NCI-H2081 (cell line): ENCODE measurements at places on chromosomes 4 and X.

GRCh38 chr4:114603497-114603896 lies 4.9 kb downstream of the UGT8 start:
- DNase-seq = peak; percentile 28

GRCh38 chr4:124433500-124433899 lies 279.0 kb downstream of the ANKRD50 start:
- DNase-seq = no peak

GRCh38 chrX:139759637-139760036 lies 51.7 kb upstream of the MCF2 start:
- no peak for DNase-seq

GRCh38 chr4:67204441-67204840 lies 340.9 kb downstream of the CENPC start:
- no peak for DNase-seq

- no peak for DNase-seq
Observed at GRCh38 chr4:3189459-3189858, 59.5 kb upstream of the MSANTD1 start.

- no peak for DNase-seq
Observed at GRCh38 chr4:56475917-56476316, 8.5 kb downstream of the SRP72 start.

DNA sequence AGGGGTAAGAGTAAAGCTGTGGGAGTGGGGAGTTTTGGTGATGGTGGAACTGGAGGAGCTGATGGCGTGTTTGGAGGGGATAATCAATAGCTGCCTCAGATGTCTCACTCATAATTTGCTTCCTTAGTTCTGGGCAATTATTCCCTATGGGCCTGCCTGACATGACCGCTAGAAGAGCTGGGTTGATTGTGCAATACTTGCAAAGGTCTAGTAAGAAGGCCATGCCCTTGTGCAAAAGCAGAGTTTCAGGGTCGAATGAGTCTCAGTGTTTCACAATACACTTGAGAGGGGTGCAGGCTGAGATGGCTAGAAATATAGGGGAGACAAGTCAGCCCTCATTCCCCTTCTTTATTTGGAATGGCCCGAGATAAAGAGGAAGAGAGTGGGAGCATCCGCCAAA lies 858.4 kb upstream of the POU3F4 start:
- DNase-seq = no peak

DNA sequence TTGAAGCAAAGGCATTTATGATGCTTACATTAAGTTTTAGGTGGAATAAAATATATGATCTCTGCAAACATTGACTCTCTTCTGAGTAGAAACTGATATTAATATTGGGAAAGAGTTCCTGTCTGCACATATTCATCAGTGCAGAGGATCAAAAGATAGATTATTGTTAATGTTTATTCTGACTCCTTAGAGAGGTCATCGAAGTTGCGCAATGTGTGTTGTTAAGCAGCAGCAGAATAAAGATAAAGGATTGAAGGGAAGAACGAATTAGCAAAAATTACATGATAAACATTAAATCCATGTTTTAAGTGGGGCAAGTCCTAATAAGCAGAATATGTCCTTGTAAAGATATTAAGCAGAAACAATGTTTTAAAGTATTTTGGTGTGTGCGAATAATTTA lies 72.6 kb upstream of the MBNL3 start:
- DNase-seq = no peak

GRCh38 chrX:70969635-70970481 lies 39.0 kb upstream of the SLC7A3 start:
- DNase-seq = no peak

GRCh38 chr4:86831262-86832130 lies 17.7 kb downstream of the SLC10A6 start:
- DNase-seq = no peak

DNA sequence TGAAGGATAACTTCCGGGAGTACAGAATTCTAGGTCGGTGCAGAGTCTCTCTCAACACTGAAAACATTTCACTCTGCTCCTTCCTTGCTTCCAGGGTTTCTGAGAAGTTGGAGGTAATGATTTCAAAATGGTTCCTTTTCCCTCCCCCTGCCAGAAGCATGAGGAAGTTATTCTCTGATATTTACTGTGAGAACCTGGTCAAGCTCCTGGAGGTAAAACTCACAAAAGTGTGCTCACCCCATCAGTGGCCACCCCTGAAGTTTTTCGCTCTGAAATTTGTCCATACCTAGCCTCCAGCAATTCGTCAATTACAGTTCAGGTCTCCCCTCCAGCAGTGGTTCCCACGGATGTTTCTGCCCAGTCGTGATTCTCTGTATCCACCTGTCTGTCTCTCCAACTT lies 16.2 kb upstream of the MECP2 start:
- no peak for DNase-seq

- no peak for DNase-seq
Observed at GRCh38 chr4:183447646-183448045, 3.2 kb downstream of the CDKN2AIP start.

DNA sequence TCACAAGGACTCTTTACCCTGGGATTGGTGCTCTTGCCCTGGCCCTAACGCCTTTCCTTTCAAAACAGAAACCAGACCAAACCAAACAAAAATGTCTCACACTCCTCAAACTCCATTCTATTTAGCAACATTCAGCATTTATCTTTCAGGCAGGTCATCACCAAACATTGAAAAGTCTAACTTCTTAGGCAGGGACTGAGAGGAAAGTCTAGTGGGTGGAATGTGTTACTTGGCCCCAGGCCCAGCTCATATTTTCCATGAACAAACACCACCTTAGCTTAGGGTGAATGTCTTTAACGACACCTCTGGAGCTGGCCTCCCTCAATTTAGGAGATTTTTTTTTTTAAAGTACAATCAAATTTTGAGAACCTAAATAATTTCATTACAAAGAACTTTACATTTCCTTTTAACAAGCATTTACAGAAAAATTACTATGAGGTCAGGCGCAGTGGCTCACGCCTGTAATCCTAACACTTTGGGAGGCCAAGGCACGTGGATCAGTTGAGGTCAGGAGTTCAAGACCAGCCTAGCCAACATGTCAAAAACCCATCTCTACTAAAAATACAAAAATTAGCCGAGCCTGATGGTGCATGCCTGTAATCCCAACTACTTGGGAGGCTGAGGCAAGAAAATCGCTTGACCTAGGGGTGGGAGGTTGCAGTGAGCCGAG lies 10.2 kb upstream of the N4BP2 start:
- no peak for DNase-seq

DNA sequence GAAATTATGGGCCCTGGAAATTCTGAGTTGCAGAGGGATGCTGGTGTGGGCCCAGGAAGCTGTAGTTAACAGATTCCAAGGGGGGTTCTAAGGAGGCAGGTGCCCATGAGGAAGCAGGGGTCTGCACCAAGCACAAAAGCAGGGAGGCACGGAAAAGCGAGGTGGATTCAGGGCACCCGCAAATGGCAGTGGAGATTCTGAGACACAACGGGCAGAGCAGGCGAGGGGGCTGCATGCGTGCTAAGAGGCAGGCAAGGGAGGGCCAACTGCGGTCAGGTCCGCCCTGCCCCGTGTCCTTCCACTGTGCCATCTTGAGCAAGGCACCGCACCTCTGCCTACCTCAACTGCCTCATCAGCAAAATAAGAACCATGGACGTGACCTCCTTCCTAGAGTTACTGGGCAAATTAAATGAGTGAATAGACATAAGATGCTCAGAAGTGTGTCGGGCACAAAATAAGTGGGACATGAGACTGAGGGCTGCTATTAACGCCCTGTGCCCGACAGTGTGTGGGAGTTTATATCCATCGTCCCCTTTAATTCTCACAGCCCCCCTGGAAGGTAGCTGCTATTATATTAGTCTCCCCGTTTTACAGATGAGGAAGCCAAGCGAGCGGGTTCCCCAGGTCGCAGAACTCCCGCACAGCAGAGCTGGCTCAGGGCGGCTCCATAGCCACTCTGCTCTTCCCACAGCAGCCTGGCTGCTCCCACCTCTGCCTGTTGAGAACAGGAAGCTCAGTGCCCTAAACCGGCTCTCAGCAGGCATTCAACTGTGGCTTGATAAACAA lies 67.6 kb downstream of the PPP2R2C start:
- DNase-seq = peak; percentile 17

- peak; percentile 78 for DNase-seq
Observed at GRCh38 chrX:13298836-13299235, 21.0 kb downstream of the ATXN3L start.

- DNase-seq = no peak
Observed at GRCh38 chrX:80335062-80335830, 85.0 kb upstream of the TENT5D start.

- DNase-seq = peak; percentile 29
Observed at GRCh38 chr4:106201373-106201772, 114.6 kb downstream of the TBCK start.

GRCh38 chr4:89438102-89438831 lies 130.7 kb upstream of the GPRIN3 start:
- DNase-seq = peak; percentile 7

- no peak for DNase-seq
Observed at GRCh38 chr4:101125045-101125942, 222.0 kb downstream of the PPP3CA start.

GRCh38 chrX:136541294-136541693 lies 9.3 kb downstream of the VGLL1 start:
- DNase-seq = no peak

GRCh38 chr4:52106660-52107059 lies 55.6 kb downstream of the SPATA18 start:
- no peak for DNase-seq
